ENCODE measurements at places on chromosomes 1 and 21.
A peak's percentile ranks its signal among the peaks of the same experiment; 100 is the strongest.

DNA sequence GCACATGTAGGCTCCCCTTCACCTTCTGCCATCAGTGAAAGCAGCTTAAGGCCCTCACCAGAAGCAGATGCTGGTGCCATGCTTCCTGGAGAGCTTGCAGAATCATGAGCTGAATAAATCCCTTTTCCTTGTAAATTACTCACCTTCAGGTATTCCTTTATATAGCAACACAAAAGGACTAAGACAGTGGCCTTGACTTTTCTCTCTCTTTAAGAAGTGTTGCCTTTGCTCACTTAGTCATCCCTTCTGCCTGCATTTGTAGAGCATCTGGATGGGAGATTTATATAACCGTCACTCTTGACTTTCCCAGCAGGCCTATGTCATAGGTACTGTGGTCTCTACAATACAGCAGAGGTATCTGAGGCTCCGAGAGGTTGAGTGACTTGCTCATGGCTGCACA is 3.7 kb downstream of the PCSK9 start:
- no peak for DNase-seq

DNA sequence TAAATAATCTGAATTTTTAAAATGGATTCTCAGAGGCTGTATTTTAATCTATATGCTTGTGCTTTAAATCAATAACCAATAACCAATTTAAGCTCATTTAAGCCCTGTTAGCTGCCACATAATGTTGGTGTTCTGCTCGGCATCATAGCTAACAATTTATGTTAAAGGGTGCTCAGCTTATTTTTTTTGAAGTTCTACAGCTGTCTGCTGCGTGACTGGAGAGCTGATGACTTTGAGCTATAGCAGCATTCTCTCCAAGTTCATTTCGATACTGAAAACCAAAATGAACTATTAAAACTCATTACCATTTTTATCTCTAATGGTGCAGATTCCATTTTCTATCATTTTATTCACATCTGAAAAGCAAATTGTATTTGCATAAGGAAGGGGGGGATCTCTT is 357.8 kb downstream of the AJAP1 start:
- DNase-seq, result no peak

DNA sequence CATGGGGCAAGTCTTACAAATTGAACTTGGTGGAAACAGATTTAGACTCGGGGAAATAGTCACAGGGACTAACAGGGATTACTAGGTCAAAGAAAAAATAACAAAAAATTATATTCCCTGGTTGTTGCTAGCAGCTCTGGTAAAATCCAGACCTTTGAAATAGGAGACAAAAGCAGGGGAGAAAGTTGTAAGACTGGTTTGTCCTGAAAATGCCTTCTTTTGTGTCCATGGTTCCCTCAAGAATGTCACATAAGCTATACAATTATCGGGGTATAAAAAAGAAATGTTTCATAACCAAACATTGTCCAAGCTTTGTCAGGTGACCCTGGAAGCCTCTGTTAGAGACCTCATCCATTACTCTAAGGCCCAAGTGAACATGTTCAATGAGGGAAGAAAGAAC is 33.1 kb downstream of the KIAA0319L start:
- DNase-seq, result no peak

DNA sequence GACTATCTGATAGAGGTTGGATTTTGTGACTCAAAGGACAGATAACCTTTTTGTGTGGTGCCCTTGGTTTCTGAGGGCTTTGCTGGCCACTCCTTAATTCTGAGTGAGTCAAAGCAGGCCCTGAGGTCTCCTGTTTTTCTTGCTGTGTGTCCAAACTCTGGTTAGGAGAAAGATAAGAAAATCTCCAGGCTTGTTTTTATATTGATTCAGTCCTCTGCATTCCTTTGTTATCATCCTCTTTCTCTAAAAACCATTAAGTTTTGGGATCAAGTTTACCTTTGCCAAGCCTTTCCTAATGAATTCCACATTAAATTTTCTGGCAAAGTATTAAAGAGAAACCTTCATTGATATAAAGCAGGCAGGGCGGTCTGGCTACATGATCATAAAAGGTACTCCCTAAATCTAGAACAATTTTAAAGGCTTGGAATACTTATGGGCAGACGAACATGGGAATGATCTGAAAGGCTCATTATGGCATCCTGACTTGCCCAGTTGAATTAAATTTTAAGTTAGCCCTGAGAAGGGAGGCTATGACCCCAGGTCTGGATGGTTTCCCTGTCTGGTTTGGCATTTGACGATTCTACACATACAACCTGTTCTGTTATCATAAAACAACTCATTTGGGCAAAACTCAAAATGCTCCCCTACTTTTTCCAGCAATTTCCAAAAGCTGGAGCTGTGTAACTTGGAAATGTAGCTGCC is 20.8 kb downstream of the ZBTB8B start:
- no peak for DNase-seq

- DNase-seq, result no peak
Observed at GRCh38 chr1:33176362-33176850, 5.4 kb downstream of the TRIM62 start.

DNA sequence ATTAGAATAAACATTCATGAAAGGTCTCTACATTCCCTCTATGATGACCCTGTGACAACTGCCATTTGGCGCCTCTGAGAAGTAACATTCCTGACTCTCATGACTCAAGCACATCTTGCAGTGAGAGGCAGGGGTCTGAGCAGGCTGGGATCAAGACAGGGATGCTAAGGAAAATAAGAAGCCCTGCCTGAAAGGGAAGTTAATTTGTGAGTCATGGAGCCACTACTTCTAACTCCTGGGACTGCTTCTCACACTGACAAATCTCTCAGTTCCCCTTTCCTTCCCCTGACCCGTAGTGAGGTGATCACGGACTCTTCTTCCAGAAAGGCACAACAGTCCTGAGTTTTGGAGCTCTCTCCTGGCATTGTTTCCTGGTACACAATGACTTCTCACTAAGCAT is 231.9 kb downstream of the TNR start:
- DNase-seq, result no peak

GRCh38 chr1:150789396-150789795 is 18.7 kb downstream of the CTSK start:
- DNase-seq, result no peak

DNA sequence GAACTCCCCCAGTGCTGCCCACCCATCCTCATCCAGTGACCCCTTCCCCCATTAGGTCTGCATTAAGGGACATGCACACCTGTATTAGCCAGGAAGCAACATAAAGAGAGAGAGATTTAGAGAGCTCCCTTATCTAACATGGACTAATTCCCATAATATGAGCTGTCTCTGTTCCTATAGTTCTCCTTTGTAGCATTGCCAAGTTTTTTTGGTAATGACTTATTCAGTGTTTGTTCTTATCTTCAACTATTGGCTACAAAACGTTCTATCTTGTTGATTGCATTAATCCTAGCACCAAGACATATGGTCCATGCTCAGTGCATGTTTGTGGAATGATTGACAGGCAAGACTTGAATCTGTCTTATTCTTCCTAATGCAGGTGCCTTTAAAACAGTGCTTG is 264.0 kb downstream of the ADGRL2 start:
- no peak for DNase-seq

- no peak for DNase-seq
Observed at GRCh38 chr1:41726899-41727748, 191.6 kb downstream of the HIVEP3 start.

DNA sequence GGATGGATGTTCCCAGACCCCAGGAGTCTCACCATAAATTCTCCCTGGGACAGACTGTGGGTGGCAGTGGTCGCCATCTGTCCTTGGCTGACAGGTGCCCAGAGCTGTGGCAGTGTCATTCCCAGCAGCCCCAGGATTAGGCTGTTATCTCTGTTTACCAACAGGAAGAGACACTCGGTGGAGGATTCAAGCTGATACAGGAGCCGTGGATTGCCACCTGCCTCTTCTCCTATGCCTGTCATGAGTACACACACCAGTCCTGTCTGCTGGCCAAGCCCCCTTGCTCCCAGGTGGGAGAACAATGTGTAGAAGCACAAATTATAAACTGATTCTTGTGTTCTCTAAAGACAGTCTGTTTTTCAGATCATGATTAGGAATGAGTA is 152.6 kb downstream of the ETS2 start:
- no peak for DNase-seq

- no peak for DNase-seq
Observed at GRCh38 chr1:225709101-225709500, 56.2 kb upstream of the ENAH start.

DNA sequence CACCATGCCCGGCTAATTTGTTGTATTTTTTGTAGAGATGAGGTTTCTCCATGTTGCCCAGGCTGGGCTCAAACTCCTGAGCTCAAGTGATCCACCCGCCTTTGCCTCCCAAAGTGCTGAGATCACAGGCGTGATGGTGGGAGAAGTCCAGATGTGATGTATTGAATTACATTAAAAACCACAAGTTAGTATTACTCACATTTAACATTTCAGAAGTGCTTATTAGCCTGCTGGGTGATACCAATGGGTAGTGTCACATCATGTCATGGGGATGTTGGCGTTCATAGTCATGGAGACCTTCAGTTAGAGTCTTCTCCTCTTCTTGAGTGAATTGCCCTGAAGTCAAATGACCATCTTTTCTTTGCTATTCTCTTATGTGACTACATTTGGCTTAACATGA is 63.6 kb upstream of the VAMP3 start:
- DNase-seq, result no peak

DNA sequence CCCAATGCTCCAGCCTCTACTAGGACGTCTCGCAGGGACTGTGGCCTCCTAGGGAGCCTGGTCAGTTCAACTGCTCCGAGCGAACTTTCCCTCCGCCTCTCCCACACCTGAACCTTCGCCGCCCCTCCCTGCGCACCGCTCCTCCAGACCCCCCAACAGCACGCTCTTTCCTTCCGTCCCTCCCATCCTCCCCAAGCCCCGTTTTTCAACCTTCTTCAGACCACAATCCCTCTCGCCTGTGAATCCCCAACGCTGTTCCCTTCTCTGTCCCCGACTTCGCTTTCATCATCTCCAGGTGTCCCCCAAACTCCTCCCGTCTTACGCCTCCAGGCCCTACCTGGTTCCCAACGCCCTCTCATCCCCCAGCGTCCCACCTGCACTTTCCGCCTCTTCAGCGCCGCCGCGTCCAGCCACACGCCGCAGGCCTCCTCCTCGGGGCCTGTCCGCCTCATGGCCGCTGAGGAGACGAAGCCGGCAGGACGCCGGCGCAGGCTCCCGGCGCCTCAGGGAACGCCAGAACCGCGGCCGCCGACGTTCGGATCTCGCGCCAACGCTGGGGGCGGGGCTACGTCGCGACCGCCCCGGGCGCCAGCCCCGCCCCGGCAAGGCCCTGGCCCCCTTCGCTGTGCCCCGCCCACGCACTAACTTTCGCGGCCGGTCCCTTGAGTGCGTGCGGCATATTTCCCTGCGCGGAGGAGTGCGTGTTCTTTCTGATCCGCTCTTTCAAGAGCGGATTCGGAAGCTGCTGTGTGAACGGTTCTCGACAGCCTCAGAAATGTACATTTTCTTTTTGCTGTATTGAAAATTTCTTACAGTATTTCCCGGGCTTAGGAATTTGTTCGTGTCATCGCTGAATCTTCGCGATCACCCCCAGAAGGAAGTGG is at the start of gene AUNIP:
TSS of gene AUNIP (minus strand) at position 552 of the 884 bp plus-strand sequence. CDS start at position 452, 100 bp downstream.
- peak; percentile 58 for DNase-seq

DNA sequence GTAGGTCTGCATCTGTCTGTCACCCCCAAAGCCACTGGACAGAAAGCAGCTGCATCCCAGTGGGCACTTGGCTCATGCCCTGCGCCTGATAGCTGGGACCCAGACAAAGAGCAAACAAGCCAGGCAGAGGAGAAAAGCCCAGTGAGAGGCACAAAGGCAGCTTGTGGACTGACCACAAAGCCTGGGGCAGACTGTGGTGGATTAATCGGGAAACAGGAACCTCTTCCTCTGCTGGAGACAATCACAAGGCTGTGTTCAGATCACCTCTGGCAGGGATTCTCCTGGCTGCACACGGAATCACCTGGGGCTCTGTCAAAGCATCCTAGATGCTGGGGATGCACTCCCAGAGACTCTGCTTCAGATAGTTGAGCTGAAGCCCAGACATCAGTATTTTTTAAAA is 15.2 kb upstream of the GJB5 start:
- DNase-seq, result no peak

- peak; percentile 81 for DNase-seq
Observed at GRCh38 chr1:37556712-37557196, at the start of gene DNALI1. DNALI1 (plus strand) TSS chr1:37556940; CDS start chr1:37556995, 55 bp downstream.

- no peak for DNase-seq
Observed at GRCh38 chr1:206833801-206834200, 31.6 kb upstream of the IL20 start.

- DNase-seq, result peak; percentile 58
Observed at GRCh38 chr1:225299624-225300023, 128.2 kb downstream of the LBR start.

DNA sequence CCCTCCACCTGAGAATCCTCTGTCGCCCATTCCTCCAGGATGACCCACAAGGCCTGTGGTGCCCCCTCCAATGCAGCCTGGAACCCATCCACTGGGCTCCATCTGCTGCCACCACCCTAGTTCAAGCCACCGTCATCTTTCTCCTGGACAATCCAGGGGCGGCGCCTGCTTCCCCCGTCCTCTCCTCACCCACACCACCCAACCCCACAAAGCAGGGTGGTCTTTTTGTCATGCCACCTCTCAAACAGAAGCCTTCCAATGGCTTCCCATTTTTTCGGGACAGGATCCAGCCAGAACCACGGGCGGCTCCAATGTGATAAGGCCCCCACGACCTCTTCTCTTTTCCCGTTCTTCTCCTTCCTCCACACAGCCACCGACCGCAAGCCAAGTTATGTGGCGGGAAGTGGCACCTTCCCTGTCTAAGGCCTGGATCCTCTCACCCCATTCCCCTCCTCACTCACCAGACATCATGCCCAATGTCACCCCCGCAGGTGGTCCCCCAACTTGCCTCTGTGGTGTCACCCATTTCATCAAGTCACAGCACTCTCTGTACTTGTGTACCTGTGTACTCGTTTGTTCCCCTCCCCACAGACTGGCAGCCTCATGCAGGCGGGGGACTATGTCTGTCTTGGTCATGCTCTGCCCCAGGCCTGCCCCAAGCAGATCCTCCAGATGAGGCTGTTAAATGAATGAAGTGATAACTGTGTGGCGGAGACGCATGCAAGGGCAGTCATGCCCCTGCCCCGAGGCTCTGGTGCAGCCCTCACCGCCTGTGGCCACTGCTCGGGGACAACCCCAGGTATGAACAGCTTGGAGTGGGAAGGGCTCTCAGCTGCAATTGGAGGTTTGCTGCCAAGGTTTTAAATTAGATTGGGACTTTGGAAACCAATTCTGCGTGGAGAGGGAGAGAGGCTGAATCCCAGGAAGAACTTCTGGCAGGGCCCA is 11.0 kb downstream of the UBXN11 start:
- no peak for DNase-seq

- DNase-seq, result peak; percentile 88
Observed at GRCh38 chr1:94922761-94923331, 4.1 kb downstream of the CNN3 start.

DNA sequence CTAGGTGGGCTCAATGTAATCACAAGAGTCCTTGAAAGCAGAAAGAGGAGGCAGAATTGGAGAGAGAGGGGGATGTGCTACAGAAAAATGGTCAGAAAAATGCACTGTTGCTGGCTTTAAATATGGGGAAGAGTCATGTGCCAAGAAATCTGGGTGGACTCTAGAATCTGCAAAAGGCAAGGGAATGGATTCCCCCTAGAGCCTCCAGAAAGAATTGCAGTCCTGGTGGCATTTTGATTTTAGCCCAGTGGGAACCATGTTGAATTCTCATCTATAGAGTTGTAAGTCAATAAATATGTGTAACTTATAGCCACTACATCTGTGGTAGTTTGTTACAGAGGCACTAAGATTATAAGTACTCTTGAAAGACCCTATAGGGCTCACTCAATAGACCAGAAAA is 210.3 kb downstream of the ASTN1 start:
- no peak for DNase-seq

Data from renal cortical epithelial cell (primary cell).